ENCODE measurements at places on chromosomes 13 and 19.

GRCh38 chr13:112141643-112142400 is 74.9 kb downstream of the SOX1 start:
- DNase-seq = no peak

DNA sequence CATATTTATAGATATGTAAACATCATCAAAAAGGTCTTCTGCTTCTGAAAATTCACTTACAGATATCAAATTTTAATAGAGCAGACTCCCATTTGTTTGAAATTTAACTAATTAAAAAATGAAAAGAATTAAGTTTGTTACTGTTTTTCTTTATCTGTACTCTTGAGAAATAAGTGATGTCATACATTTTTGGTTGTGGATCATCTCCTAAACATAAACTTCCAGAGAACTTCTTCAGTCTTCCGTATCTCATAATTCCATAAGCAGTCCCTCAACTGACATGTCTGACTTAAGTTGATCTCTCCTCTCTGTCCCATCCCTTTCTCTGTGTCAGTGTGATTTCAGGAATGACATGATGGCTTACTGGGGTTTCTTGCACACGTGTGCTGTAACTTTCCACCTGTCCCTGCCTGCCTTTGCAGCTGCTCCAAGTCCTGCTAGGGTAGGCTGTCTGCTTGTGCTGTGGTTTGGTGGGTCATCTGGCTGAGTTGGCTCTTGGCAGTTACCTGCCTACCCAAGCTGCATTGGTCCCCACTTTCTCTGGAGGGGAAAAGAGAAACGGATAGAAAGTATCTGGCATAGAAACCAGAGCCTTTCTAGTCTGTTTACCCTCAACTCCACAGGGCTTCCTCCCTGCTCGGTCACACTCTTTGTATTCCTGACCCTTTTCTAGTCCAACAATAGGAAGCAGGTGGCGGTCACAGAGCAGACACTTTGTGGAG is 127.1 kb downstream of the GGACT start:
- DNase-seq = no peak

DNA sequence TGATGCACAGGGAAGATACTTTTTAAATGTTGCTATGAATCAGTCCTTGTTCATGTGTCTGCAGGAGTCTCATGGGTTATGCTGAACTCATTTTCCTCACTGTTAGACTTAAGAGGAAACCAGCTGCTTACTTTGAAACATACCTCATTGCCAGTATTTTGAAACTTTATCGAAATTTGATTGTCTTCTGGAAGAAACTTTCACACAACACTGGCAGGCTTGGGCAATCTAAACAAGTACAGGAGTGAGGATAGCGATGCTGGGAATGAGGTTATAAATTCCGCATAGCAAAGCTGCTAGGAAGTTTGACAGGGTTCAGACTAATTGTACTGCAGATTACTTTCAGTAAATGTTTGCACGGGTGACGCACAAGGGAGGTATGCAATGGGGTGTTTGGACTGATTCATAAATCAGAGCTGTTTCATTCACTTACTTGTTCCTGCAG is 245.7 kb downstream of the DNAJC15 start:
- no peak for DNase-seq

DNA sequence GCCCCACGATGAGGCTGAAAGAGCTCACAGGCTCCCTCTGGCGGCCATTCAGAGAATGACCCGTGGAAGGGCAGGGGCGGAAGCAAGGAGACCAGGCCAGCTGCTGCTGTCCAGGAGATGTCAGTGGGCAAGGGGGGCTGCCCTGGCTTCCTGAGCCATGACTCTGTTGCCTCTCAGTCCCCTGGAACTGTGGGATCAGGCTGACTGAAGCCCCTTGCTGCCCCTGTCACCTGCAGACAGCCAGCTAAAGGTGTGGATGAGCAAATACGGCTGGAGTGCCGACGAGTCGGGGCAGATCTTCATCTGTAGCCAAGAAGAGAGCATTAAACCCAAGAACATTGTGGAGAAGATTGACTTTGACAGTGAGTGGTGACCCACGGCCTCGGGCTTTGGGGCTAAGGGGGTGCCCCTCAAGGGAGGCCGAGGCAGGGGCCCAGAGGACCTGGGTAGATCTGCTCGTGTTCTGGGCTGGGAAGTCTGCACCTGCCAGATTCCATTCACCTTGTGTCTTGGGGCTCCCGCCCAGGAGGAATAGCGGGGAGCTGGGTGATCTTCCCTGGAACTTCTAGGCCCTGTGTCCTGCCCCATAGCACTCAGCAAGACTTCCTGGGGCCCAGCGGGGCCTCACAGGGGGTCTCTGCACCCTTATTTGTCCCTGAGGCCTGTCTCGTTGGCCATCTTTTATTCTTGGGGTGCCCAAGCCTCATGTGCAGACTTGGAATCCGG is 12.5 kb upstream of the ACTN4 start:
- DNase-seq = peak; percentile 74

DNA sequence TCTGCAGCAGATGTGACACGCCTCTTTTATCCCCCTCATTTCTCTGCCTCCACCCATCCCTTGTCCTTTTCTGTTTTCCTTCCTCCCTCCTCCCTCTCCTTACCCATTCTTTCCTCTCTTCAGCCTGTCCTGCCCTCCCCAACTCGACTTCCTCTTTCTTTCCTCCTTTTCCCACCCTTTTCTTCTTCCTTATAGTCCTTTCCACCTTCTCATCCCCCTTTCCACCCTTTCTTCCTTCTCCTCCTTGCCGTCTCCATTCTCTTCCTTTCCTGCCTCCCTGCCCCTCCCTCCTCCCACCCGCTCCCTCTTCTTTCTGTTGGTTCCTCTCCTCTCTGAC is 688 bp upstream of the ZNF71 start:
- DNase-seq = no peak

- DNase-seq = peak; percentile 81
These were observed at the start of gene LMTK3 for GRCh38 chr19:48511800-48512503. LMTK3 (minus strand) TSS chr19:48511835; CDS start chr19:48511576, 259 bp downstream.

DNA sequence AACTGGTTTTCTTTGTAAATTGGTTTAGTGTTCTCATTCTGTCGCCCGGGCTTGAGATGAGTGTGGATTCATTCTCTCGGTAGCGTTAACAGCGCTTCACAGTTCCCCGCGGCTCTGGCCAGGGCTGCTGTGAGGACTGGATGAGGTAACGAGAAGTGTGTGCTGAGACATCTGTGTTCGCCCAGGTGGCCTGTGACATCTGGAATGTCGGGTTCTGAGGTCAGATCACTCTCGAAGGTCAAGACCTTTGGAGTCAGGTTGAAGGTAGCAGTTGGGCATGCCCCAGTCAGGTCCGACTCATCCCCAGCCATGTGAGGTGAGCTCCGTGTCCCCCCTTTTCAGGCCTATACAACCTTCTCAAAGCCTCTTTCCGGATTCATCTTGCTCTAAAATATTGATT is 13.4 kb upstream of the TUBGCP3 start:
- no peak for DNase-seq

GRCh38 chr19:6098574-6098973 is 11.7 kb downstream of the RFX2 start:
- no peak for DNase-seq

- DNase-seq = no peak
These were observed 14.4 kb upstream of the SULT2B1 start for GRCh38 chr19:48537541-48537940.

DNA sequence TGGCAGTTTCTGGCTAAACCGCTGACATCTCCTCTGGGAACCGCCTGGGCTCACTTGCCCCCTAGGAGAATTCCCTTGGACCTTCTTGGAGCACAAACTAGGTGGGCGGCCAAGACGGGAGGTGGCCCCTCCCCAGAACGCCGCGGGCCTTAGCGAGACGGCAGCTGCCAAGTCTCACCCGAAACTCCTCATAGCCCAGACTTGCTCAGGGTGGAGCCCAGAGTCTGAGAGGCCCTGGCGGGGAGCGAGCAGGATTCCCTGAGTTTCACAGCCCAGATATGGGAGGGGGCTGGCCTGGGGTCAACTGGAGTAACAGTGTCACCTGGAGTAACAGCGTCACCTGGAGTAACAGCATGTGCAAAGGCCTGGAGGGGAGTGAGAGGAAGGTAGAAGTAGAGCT is 10.1 kb downstream of the TINCR start:
- no peak for DNase-seq

- no peak for DNase-seq
These were observed 1390.7 kb downstream of the SLITRK5 start for GRCh38 chr13:89061821-89062220.

DNA sequence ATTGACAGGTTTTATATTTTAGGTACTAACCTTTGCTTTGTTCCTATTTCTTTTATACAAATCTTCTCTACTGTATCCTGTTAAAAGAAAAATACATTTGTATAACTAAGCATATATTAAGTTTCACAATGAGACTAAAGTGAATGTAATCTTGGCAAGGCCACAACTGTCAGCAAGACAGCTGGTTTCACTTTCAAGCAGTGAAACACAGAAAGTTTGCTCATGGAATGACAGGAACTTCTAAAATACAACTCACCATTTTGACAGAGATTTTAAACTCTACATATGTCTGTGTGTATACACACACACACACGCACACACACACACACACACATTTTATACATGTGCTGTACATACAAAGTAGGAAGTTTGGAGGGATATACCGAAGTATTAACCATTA is 53.3 kb downstream of the PARP4 start:
- no peak for DNase-seq

GRCh38 chr19:18156841-18157464 is 4.0 kb downstream of the PIK3R2 start:
- no peak for DNase-seq

DNA sequence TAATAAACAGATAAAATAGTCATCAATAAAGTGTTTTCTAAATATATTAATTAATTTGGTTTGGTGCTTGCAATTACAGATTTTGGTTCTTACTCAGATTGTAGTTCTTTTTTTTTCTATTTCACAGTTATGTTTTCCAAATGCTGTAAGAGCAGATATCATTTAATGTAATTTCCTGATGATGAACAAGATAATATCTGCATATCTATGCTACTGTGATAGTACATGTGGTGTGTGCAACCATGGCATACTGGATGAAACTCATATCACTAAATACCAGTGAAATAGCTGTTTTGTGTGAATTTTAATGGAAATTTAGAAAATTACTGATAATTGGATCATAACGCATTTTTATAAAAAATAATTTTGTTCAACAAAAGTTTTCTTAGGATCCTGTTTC is 88.8 kb upstream of the MAB21L1 start:
- no peak for DNase-seq

DNA sequence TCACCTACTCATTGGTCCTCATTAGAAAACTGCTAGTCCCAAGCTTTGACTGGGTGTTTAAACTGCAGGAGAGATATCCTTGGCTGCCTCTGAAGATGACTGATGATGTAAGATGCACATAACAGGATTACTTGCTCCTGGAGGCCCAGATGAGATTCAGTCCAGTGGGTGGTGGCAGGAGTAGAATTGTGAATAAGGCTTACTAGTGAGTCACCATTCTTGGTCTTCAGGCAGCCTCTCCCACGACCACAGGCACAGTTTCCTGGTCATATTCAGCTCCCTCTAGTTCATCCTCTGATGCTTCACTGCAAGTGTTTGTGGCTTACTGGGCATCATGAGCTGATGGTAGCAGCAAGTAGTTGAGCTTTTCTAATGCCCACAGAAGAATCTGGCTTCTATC is 12.1 kb downstream of the SERTM1 start:
- DNase-seq = no peak

DNA sequence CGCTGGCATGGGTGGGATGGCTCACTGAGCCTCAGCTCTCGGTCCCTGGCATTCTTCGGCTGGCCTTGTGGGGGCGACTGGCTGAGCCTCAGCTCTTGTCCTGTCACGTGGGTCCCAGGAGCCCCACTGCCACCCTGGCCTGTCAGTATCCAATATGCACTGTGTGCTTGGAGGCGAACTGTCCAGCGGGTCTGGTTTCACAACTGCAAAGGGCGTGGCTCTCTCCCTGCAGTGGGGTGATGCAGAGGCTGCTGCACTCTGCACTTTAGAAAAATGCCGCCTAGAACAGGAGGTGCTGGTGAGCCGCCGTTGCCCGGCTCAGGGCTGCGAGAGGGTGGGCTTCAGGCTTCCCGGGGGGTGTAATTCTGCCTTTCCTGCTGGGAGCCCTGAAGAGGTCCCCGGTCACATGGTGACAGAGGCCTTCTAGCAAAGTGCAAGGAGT is 17.0 kb upstream of the TMEM255B start:
- DNase-seq = no peak

GRCh38 chr13:91123456-91124127 is 223.9 kb upstream of the MIR17HG start:
- DNase-seq = no peak

DNA sequence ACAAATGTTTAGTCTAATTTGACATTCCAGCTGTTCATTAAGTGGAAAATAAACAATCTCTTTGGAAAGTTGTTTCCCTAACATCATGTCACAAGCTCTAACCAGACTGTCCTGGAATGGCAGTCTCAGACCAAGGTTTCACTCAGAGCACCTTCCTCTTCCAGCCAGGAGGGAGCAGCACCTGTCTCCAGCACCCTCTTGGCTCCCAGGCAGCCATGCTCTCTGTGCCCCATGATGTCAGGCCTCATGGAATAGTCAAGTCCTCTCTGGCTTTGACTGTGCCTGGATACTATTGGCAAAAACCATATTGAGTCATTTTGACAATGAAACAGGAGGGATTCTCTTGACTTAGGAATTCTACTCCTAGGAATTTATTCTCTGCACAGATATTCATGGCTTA is 171.4 kb downstream of the OXGR1 start:
- no peak for DNase-seq

DNA sequence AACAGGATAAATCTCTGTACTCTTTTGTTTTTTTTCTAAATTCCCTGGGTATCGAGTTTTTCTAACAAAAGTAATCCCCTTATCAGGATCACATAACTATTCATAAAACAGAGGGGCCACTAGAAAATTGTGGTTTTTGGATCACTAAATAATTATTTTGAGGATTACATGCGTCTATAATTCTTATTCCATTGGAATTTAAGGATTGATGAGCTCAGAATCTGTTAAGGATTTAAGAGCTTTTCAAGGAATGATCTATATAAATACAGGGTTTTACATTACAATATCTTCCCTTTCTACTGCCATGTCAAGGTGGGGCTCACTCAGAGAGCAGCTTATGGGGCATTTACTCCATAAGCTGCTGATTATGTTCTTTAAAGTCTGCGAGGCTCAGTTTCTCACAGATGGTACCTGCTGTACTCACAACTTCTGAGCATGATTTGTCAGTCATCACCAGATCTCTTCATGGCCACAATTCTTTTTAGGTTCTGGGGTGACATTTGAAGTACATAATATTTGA is 449.8 kb downstream of the PCDH17 start:
- no peak for DNase-seq

DNA sequence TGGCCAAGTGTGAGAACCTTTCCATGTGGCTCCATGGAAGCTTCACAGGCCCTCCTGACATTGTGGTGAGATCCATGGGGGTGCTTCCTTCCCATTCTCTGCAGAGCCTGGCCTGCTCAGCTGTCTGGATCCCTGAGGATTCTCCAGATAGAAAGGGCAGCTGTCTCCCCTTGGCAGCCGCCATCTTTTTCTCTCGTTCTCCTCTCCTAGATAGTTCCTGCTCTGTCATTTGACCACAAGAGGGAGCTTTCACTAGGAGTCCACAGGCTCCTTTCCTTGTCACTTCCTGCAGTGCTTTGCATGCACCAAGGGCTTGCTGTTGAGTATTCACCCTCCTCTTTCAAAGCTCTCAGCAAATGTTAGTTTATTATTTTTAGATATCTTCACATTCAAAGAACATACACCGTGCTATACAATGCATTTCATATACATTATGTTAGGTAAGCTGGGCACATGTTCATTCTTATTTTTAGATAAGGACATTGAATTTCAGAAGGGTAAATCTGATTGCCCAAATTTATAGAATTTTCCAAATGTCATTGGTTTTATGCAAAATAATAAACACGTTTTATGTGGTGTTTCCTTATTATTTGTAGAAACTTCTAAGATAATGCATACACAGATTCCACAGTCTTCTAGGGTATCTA is 133.2 kb downstream of the FRY start:
- DNase-seq = peak; percentile 48

Data from DND-41 (cell line).